ENCODE measurements at places on chromosomes 12 and 14.
A peak's percentile ranks its signal among the peaks of the same experiment; 100 is the strongest.

GRCh38 chr12:28698553-28698952 lies 450.5 kb upstream of the FAR2 start:
- DNase-seq: no peak

DNA sequence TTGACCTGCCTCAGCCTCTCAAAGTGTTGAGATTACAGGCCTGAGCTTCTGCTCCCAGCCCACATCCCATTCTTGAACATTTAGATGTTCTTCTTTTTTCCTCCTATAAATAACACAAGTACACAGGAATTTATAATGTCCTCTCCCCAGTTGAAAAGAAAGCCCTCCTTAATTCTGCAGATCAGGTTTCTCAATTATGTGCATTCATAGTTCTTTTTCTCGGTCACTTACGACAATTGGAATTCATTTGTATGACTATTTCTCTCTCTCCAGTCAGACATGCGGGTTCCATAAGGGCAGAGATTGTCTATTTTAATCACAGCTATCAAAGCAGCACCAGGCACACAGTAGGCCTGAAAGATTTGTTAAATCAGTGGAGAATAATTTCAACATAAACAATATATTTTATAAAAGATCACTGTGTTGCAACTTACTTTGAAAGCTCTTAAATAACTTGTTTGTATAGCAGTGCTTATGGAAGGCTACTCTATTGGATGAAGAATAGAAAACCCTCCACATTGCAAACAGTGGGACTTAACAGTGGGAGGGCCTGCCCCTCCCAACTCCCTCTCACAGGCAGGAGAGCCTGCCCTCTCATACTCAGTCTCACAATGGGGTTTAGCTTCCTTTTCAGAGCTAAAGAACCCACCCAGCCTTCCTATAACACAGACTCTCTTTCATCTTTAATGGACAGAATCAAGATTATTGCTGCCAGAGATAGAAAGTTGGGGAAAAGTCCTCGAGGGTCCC lies 84.1 kb upstream of the TRAF3 start:
- DNase-seq: no peak

GRCh38 chr12:127284870-127285431 lies 982.0 kb upstream of the TMEM132C start:
- DNase-seq: peak; percentile 97

DNA sequence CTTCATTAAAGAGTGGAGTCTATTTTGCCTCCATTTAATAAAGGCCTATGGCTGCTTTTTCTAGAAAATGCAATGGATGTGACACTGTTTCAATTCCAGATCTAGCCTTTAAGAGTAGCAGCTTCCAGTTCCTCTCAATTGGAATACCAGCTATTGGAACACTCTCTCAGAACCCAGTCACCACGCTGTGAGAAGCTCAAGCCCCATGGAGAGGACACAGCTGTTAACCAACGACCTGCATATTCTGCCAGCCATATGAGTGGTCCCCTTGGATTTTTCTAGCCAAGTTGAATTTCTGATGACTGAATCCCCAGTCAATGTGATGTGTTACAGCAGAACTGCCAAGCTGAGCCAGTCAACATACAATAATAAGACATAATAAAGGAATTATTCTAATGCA lies 131.8 kb downstream of the TMTC3 start:
- no peak for DNase-seq

DNA sequence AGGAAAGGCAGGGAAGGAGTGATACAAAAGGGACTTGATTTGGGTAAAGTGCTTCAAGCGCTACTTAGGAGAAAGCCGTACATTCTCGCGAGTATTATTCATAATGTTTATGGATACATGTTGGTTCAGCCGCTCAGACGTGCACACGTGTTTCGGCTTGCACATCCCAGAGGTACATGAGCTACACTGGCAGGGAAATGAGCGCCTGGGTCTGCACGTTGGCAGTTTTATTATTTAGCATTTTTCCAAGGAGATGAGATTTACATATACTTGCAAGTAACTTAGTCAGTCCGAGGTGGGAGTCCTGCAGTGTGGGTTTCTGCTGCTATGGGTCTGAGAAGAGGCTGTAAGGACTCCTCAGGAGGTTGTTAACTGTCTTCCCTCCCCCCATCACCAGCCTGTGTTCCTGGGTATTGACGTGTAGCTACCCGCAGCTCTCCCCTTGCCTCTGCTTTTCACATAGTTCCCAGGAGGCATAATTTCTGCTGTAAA lies 1.5 kb downstream of the PRKCH start:
- DNase-seq: peak; percentile 17

- no peak for DNase-seq
Observed at GRCh38 chr12:58681730-58682129, 238.6 kb downstream of the LRIG3 start.

Data from fibroblast of mammary gland (primary cell).